SW480 (cell line): ENCODE measurements at places on chromosomes 11 and 22.

DNA sequence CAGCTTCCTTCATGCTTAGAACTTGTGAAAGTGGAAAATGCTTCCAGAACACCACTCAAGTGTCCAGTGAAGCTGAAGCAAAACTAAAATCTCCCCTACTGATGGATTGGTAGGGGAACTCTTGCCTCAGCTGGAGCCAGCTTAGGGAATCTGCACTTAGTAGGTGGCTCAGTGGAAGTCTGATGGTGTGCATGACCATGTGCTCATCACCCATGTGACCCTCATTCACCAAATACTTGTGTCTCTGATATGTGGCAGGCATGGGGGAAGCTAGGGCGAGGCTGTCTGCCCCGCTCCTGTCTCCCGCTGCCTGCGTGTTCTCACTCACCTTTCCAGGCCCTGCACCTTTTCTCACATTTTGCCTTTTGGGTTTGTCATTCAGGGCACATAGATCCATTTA lies 7.2 kb downstream of the TEAD1 start:
- no peak for DNase-seq

GRCh38 chr11:62652161-62653006 lies 718 bp downstream of the INTS5 start:
- DNase-seq = no peak

DNA sequence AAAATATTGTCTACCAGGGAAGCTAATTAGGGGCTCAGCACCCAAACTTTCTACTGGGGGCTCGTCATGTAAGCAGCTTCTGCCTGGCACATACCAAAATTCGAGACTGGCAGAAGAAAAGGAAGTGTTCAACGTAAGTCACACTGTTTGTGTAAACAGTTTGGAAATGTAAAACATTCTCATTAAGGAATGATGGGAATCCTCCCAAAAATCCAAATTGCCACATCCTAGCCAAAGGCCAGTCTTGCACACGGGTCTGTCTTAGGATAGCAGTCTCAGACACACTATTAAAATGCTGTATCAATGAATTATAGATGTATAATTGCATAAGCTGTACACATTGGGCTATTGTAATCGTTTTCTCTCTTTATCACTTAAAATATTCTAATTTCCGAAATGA lies 28.9 kb downstream of the CUL5 start:
- no peak for DNase-seq

DNA sequence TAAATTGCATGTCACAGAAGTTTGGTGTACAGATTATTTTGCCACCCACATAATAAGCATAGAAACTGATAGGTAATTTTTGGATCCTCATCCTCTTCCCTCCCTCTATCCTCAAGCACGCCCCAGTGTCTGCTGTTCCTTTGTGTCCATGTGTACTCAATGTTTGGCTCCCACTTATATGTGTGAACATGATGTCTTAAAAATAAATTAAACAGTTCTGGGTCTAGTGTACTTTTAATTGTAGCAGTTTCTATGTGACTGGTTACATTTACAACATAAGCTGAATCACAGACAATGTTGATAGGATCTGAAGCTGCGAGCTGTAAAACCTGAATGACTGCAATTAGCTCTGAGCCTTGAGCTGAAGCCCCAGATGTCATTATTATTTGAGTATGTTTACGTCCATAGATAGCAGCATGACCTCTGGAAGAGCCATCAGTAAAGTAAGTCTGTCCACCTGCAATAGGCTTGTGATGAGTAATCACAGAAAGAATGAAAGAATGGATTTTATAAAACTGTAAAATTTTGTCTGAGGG lies 29.7 kb downstream of the OR10A6 start:
- no peak for DNase-seq

- DNase-seq = peak; percentile 80
These were observed 21.7 kb upstream of the HSPA8 start for GRCh38 chr11:123083623-123084029.

GRCh38 chr11:59766542-59767224 lies 11.5 kb downstream of the STX3 start:
- DNase-seq = no peak

GRCh38 chr22:19036523-19037273 lies 85.5 kb downstream of the DGCR2 start:
- DNase-seq = no peak

- DNase-seq = no peak
These were observed 8.6 kb upstream of the MIAT start for GRCh38 chr22:26648528-26649388.

GRCh38 chr11:69380451-69380901 lies 86.5 kb downstream of the MYEOV start:
- DNase-seq = no peak

GRCh38 chr11:116931206-116931953 lies 94.0 kb upstream of the APOA1 start:
- peak; percentile 16 for DNase-seq

DNA sequence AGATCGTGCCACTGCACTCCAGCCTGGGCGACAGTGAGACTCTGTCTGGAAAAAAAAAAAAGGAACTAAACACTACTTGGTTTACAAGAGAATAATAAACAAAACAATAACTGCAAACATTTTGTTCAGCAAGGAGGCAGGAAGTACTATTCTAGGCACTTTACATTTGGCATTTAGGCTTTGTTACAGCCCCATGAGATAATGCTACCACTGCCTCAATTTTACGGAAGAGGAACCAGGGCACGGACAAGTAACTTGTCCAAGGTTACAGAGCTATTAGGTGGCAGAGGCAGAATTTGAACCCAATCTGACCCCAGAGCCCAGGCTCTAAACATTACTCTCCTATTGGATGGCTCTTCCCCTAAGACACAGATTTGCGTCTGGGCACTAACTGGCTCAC lies 108.7 kb upstream of the AKIP1 start:
- DNase-seq = no peak

DNA sequence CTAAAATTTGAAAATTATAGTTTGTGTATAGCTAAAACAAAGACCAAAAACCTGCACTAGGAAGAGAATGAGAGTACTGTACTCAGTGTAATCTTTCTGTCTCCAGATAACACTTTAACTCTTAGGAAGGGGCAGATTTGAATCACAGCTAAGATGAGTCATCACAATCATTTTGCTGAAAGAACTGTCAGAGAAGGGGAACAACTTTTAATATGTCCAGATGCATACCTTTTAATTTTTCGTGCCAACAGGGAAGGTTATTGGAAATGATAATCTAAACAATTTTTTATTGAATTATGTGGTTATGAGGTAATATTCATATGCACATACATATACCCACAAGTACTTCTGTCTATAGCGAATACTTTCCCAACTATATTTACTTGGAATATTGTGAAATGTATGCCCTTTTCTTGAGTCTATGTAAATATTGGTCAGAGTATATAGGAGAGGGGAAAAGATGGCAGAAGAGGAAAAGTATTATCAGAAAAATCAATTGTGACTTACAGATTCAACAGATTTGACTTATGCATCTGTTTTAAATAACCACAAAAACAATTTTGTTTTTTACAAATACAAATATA lies 51.1 kb upstream of the MUC15 start:
- peak; percentile 16 for DNase-seq

DNA sequence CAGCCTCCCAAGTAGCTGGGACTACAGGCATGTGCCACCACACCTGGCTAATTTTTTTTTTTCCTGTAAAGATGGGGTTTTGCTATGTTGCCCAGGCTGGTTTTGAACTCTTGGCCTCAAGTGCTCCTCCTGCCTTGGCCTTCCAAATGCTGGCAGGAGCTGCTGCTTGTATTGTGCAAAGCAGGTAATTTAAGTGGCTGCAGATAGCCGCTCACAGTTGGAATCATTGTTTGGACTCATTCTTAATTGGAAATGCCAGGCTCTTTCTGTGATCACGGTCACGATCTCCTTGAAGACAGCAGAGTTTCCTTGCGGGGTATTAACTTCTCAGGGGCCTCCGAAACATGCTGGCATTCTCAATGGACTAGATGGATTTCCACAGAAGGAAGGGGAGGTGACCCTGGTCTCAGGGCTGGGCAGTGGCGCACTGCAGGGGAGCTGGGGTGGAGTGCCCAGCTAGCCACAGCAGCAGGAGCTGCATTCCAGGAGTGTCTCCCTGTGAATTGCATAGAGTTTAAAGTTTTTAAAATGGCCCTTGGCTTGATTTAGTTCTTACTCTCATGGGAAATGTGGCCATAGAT lies 136.1 kb downstream of the MORC2 start:
- DNase-seq = no peak

DNA sequence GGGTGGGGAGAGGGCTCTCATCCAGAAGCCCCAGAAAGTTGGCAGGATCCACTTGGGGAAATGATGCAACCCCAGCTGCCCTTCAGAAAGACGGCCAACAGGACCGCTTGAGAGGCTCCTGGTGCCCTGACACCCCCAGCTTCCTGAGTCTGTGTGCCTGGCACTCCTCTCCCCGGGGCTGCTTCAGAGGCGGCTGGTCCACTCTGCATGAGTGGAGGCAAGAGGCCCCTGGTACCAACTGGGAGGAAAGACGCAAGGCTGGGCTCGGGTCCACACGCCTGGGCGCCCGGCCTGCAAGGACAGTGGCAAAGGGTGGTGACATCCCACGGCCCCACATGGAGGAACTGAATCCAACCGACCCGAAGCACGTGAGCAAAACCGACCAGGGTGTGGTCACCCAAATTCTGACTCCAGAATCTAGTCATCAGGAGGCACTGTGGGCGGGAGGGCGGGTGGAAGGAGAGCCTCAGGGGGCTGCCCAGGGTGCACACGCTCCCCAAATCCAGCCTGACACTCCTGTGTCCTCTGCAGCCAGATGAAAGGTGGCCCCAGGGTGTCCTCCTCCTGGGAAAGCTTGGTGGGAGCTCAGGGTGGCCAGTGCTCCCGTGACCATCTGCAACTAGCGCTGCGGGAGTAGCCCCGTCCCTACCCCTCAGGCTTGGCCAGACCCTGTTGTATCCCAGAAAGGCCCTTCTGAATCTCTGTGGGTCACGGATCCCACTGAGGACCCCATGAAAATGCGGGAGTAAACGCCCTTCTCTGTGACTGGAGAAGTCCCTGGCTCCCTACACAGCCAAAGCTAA lies 3.7 kb downstream of the RNH1 start:
- DNase-seq = no peak

- no peak for DNase-seq
These were observed 90.8 kb downstream of the ABTB2 start for GRCh38 chr11:34267013-34267412.

- peak; percentile 43 for DNase-seq
These were observed 21.3 kb downstream of the IZUMO1R start for GRCh38 chr11:94325681-94326080.
